ENCODE measurements at places on chromosomes 2 and 18. TPM values are rescaled to one million over a fixed set of nuclear protein-coding genes. Genes with fewer than 3 reads are reported as not detected.
A peak's percentile ranks its signal among the peaks of the same experiment; 100 is the strongest.

PLEK gene
- 31.8 TPM for total RNA-seq

GULP1 gene
- not detected for total RNA-seq

GATA6 gene
- total RNA-seq, result not detected

ACADL gene
- total RNA-seq, result not detected

G6PC2 gene
- total RNA-seq, result not detected

HRH4 gene
- not detected for total RNA-seq

ZDBF2 gene
- 6.9 TPM for total RNA-seq

SPR gene
- 1.3 TPM for total RNA-seq

LYG1 gene
- total RNA-seq, result 0.98 TPM

LYG2 gene
- not detected for total RNA-seq

DNAJC5G gene
- total RNA-seq, result not detected

INHA gene
- not detected for total RNA-seq

EFHD1 gene
- 1.4 TPM for total RNA-seq

DSG4 gene
- not detected for total RNA-seq

AQP12B gene
- total RNA-seq, result not detected

GRCh38 chr2:46487667-46488335, 8.4 kb downstream of the TMEM247 start:
- no peak for DNase-seq

- no peak for DNase-seq
Measured at GRCh38 chr18:73119574-73119973, 251.8 kb upstream of the NETO1 start.

GRCh38 chr2:192414794-192415193, 220.1 kb upstream of the TMEFF2 start:
- DNase-seq, result no peak

GRCh38 chr2:71078624-71079023, 10.2 kb downstream of the NAGK start:
- no peak for DNase-seq

DNA sequence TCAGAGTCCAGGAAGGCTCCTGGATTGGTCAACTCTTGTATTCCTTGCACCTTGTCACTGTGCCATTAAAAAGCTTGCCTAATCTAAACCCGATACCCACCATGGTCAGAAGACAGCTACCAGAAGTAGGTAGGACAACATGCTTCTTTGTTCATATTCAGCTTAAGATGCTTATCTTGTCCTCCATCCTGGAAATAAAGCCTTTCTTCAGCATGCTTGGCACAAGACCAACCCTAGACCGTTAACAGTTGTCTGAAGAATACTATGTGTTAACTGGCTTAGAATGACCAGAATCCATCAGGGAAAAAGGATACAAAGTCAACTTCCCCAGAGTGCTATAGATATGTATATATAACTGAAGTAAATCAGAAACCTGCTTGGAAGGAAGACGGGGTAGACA, 193.9 kb downstream of the ZRANB3 start:
- DNase-seq, result no peak

DNA sequence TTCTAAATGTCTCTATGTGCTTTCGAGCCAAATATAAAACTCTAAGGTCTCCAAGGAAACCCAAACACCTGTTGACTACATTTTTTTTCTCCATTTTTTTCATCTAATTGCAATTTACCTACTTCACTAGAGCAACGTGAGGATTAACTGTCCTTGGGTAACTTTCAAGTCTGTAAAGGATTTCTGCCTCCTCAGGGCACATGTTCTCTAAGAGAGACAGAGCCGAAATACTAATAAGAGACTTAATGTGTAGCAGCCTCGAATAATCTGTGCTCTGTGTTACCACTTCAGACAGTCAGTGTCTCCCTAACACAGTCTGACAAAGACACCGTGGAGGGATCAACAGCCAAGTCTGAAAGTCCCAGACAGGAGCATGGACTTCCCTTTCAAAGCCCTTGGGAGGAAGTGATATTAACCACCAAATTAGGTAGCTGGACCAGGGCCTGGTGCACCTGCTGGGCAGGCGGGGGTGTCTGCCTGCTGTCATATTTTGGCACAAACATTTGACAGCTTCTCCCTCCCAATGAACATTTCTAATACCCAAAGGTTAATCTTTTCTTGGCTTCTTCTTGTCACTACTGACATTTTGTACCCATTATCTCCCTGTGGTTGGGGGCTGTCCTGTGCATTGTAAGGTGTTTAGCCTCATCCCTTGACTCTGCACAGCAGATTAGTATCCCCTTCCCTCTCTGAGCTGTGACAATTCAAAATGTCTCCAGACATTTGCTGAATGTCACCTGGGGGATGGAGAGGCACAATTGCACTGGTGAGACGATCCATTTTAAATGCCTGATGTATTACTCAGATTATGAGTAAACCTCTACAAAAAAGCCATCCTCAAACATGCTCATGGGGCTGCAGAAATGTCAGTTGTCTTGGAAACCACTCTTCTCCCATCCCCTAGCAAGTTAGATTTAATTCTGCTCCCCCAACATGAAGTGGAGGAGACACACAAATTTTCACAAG, 45.7 kb upstream of the LYPD1 start:
- DNase-seq, result no peak

- no peak for DNase-seq
Measured at GRCh38 chr2:217966423-217967070, 36.2 kb downstream of the TNS1 start.

GRCh38 chr2:76867854-76868253, 654.3 kb downstream of the LRRTM4 start:
- no peak for DNase-seq

GRCh38 chr2:154507186-154507585, 191.3 kb upstream of the KCNJ3 start:
- no peak for DNase-seq

GRCh38 chr2:100109986-100110613, 32.3 kb downstream of the AFF3 start:
- no peak for DNase-seq

GRCh38 chr18:41617647-41618046, 337.4 kb upstream of the PIK3C3 start:
- no peak for DNase-seq

DNA sequence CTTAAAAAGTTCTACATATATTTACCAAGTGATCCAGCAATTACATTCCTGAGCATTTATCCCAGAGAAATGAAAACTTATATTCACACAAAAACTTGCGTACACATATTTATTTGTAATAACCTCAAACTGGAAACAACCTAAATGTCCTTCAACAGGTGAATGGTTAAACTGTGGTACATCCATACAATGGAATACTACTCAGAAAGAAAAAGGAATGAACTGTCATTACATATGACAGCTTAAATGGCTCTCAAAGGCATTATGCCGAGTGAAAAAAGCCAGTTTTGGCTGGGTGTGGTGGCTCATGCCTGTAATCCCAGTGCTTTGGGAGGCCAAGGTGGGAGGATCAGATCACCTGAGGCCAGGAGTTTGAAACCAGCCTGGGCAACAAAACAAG, 79.1 kb upstream of the DYNC1I2 start:
- no peak for DNase-seq

DNA sequence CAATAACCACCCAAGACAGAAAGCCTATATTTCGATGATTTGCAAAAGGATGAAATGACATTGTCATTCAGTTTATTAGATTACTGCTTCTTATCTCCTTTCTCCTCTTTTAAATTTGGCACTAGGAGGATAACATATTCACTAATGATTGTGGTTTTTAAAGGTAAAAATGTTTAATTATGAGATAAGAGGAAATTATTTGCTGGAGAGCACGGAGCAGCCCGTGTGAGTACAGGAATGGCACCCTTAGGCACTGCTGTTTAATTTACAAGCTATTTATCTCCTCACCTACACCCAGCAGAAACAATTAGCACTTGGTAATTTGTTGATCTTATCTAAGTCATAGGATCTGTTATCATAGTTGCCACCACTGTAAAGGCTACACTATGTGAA, 87.4 kb upstream of the SP3 start:
- no peak for DNase-seq

DNA sequence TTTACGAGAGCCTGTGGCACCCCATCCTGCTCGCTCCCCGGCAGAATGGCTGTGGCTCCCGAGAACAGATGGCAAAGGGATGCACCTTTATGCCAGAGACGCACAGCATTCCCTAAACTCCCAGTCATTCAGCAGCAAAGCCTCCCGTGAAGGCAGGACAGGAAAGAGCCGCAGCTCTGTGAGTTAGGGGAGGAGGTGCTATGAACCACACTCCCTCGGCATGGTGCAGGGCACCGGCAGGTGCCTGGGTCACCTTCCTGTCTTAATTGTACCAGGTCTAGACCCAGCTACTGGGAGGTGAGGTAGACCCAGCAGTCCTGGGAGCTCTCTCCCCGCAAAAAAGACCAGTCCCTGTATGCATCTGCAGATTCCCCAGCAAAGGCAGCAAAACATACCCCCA, 149.8 kb downstream of the TWIST2 start:
- no peak for DNase-seq

DNA sequence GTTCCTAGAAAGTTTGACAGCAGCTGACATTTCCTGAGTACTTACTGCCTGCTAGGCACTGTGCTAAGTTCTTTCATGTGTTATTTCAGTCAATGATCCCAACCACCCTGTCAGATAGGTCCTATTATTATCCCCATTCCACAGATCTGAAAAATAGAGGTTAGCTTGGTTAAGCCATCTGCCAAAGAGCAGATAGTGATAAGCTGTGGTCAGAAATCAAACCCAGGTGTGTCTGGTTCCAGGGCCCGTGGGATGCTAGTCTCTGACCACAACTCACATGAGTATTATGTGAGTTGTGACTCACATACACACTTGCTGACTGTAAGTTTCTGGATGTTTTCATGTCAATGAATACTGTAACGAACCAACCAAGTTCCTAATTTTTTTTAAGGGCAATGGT, 132.0 kb upstream of the APCDD1 start:
- DNase-seq, result no peak

GRCh38 chr2:106178716-106179115, 15.4 kb downstream of the UXS1 start:
- no peak for DNase-seq

- DNase-seq, result no peak
Measured at GRCh38 chr2:221203856-221204255, 368.2 kb downstream of the EPHA4 start.

DNA sequence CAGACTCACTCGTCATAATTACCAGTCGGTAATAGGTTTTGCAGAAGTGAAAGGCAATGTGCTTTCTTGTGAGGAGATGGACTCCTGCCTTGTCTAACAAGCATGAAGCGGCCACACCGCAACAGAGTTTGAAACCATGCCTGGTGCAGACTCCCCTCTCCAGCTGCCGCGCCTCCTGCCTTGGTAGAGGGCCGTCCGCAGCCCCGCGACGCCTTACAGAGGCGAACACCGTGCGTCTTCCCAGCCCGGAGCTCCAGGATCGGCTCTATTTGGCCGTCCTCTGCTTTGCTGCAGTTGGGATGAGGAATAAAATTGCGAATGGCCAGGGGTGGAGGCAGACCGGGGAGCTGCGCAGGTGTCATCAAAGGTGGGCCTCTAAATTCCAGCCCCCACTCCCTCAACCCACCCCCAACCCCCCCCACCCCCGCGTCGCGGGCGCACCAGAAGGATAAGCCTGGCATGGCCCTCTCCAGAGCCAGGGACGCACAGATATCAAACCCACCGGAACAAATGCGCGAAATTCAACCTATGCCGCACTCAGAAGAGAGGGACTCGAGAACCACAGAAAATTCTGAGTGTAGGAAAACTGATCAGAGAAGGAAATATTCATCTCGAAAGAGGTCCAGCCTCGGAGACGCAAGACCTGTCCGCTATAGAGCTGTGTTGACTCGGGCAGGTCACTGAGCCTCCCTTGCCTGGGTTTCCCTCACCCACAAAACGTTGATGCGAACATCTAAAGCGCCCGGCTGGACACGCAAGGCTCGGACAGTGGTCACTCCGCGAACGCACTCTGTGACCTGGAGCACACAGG, 1.1 kb downstream of the TRABD2A start:
- peak; percentile 41 for DNase-seq

GRCh38 chr2:172826522-172826921, 90.9 kb downstream of the RAPGEF4 start:
- DNase-seq, result no peak

DNA sequence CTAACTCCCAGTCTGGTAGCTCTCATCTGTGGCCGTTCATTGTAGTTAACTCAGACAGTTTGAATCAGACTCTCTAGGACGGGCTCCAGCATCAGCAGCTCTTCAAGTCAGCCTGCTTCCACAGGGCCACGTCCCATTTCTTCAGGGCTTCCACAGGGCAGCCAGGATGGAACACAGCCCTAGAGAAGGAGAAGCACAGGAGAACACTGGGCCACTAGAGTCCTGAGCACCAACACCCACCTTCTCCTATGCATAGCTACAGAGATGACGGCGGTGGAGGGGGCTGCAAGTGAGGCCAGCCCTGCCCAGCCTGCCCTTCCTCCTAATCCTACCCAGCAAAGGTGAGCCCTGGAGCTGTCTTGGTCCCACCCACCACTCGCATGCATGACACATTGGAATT, 10.2 kb upstream of the TEX261 start:
- peak; percentile 36 for DNase-seq

- DNase-seq, result no peak
Measured at GRCh38 chr2:17190527-17190926, 327.7 kb downstream of the RAD51AP2 start.

GRCh38 chr2:70132244-70133126, 45.2 kb downstream of the PCBP1 start:
- DNase-seq, result peak; percentile 68

GRCh38 chr2:12495247-12495868, 221.4 kb upstream of the TRIB2 start:
- DNase-seq, result no peak

DNA sequence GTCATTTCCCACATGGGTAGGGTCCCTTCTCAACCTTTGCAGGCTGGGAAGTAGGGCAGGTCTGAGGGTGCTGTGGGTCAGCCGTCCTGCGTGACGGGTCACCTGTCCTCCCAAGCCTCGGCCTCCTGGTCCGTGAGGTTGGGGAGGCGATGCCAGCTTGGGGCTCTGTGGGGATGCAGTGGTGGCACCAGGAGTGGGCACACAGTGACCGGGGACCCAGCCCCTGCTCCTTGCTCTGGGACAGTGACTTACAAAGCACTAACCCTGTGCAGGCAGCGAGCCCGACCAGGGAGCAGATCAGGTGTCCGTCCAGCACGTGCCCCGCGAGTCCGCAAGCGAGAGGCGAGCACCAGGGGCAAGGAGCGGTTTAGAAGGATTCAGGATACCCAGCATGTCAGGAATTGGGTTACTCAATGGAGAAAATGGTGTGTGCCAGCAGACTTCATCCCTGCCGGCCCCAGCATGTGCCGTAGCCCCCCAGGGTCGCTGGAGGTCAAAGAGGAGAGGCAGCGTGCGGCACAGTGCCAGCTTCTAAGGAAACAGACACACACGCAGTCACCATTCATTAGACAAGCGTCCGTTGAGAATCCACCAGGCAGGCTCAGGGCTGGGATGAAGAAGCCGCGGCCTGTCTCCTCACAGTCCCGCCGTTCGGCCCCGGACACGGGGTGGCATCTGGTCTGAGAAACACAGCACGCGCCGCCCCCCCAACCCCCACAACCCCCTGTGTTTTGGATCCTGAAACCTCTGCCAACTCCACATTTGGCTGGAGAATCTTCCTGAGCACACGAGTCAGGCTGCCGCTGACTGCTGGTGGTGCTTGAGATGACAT, 11.7 kb downstream of the COLEC11 start:
- peak; percentile 40 for DNase-seq

DNA sequence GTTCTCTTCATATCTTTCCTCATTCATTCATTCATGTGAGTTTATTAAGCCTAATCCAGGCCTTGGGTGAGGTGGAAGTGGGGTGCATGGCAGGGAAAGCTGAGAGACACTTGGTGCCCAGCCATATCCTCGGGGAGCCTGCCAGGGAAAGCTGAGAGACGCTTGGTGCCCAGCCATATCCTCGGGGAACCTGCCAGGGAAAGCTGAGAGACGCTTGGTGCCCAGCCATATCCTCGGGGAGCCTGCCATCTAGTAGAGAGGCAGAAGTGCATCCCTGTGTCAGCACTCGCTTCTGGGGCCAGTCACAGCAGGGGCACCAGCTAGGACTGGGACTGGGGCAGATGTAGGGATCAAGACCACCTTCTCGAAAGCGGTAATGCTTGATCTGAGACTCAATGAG, 39.4 kb downstream of the DDX18 start:
- DNase-seq, result no peak

Data from activated CD8-positive, alpha-beta memory T cell treated with anti-CD3 and anti-CD28 coated beads, Interleukin-2, amount 10 ng/mL, durations not matched to agents 7 days and 5 days (primary cell).